ENCODE measurements at places on chromosomes 3 and 15. TPM values are rescaled to one million over a fixed set of nuclear protein-coding genes. Genes with fewer than 3 reads are reported as not detected.

EPB42 gene
- total RNA-seq: not detected

GRCh38 chr3:122188737-122189136 is 5.3 kb downstream of the CASR start:
- no peak for DNase-seq

GRCh38 chr15:39584266-39584659 is 3.4 kb downstream of the THBS1 start:
- DNase-seq: no peak

DNA sequence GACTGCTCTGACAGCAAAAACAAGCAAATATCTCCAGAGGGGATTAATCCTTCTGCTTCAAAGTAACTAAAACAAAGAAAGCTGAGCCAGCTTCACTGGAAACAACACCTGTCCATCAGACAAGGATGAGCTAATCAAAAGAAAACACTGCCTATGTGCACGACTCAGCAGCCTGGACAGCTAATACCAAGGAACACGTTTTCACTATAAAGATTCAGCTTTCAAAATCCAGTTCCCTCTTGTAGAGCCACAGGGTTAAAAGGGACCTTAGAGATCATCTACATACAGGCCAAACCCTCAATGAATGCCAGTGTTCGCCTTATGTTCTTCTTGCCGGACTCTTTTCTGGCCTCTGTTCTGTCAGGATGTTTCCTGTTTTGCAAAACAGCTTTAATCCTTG is 6.9 kb downstream of the TUSC7 start:
- no peak for DNase-seq

OR5K2 gene
- total RNA-seq: not detected

- DNase-seq: no peak
These were observed 33.7 kb downstream of the IFT122 start for GRCh38 chr3:129473769-129474152.

SST gene
- total RNA-seq: not detected

GOLGA6L7 gene
- total RNA-seq: not detected

DNA sequence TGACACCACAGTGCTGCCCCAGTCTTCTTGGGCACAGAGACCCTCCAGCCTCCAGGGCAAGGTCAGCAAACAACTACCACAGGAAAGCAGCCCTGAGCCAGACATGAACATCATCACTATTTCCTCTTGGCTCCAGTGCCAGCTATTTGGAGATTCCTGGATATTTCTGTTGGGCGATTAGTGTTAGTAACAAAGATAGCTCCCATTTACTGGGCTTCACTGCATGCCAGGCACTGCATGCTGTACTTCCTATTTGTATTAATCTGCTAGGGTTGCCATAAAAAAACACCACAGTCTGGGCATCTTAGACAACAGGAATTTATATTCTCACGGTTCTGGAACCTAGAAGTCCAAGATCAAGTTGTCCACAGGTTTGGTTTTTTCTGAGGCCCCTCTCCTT is 255.1 kb upstream of the STT3B start:
- DNase-seq: no peak

DNA sequence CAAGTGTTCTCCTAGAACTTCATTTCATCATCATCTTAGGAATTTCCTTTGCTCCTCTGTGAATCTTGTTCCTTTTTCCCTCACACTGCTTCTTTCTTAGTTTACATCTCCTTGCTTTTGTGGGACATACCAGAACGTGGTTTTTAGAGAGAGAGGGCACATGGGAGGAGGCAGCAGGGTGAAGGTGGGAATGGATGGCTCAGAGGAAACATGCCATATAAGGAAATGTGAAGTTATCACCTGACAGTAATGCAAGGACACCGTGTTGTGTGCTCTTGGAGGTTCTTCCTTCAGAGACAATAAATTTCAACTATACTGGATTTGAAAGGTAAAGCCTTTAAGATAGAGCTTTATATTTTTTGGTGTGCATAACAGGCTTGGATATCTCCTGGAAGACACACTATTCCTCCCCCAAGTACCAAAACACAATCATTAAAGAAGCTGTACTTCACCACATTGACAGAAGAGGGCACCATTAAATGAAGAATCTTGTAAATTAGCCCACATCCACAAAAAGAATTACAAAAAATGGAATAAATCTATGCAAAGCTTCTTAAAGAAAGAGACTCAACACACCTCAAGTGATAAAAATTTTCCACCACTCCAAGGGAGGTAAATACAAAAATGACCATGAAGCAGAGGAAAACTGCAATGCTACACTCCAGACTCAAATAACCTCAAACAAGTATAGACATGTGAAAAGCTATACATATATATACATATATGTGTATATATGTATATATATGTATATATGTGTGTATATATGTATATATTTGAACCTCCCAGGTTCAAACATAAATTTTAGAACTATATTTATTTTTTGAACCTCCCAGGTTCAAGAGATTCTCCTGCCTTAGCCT is 26.1 kb downstream of the RPL39L start:
- DNase-seq: peak; percentile 74

LEKR1 gene
- 0.14 TPM for total RNA-seq

DNA sequence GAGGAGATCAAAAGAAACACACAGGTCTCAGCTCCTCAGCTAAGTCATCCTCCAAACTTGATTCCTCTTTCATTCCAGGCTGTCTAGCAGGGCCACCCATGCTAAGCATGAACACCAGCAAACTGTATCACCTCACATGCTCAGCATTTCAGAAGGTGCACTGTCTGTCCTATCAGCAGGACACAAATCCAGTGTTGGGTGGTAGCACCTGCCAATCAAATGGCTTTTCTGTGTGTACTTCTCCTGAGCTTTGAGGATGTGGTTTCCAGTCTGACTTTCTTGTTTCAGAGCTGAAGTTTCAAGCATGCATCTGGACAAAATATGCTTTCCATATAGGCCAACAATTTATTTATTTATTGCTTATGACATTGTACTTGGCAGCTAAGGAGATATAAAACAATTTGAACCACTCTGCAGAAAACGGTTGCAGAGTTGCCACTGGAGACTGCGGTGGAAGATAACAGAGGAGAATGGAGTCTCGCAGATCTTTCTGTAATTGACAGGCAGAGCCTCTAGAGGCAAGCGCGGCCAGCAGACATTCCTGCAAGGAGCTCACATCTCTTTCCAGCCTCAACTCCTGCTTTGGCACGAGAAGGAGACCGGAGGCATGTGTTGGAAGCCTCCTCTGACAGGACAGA is 167.1 kb upstream of the WNT5A start:
- DNase-seq: no peak

- no peak for DNase-seq
These were observed 158.0 kb downstream of the CHST2 start for GRCh38 chr3:143277531-143277930.

DNA sequence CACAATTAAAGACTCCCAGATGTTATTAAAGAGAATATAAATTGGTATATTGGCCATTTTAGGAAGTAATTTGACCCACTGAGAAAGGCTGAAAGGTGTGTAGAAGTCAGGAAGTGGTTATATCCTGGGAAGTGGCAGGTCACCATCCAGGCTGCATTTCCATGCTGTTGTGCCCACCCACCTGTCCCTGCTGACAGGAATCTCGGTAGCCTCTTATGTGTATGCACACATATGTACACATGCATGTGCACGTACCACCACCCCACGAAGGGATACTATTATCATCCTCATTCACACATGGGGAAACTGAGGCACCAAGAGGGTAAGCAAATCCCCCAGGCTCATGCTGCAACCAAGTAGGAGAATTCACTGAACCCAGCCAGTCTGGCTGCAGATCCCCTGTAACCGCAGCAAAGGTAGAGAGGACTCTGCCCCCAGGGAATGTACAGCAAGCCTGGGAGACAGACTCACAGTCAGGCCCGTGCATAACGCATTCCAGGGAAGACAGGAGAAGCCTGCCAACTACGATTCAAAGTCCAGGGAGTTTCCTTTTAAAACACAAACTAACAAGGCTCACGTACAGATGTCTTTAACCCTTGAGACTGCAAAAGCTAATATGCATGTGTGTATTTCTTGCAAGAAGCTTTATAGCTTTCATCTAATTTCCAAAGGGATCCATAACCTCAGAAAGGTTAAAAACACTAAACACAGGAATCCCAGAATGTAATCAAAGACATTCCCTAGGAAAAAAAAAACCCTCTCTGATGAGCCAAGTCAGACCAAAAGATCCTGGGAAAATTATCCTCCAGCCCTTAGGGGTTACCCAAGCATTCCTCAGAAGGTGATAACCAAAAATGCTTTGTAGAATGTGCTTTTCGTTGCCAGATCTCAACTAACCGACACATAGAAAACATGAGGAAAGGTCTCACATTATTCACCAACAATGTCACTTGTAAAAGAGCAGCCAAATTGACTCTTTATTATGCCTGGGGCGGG is 129.6 kb downstream of the ADAMTS17 start:
- no peak for DNase-seq

Measured in activated CD4-positive, alpha-beta T cell treated with anti-CD3 and anti-CD28 coated beads, Interleukin-2, amount 10 ng/mL, durations not matched to agents 24 days and 14 days (primary cell).